CD4-positive, alpha-beta T cell treated with Interferon alpha-2 for 1 hour (primary cell): ENCODE measurements at places on chromosomes 5 and 9.

DNA sequence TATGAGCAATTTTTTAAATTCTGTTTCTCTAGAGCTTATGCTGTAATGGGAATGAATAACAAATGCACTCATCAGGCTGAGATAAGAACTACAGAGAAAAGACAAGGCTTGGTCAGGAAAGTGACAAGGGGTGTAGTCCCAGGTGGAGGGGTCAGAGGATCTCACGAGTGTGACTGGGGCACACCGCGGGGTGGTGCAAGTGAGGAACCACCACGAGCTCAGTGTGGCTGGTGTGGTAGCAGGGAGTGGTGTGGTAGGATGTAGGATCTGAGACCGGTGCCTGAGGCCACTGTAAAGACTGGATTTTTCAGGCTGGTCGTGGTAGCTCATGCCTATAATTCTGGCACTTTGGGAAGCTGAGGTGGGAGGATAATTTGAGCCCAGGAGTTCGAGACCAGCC lies 9.0 kb downstream of the ANXA6 start:
- no peak for DNase-seq

DNA sequence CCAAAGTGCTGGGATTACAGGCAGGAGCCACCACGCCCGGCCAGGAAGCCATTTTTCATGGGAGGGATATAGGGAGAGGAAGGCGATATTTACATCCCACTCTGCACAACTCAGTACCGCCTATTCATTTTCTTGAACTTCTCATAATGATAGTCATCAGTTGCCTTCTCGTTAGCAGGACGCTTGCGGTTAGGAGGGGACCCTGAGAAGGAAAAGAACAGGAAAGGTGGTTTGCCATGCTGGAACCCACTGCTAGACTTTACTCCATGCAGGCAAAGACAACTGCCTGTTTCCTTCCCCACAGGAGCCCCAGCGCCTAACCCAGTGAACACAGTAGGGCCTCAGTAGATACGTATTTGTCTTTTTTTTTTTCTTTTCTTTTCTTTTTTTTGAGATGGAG lies 4.1 kb upstream of the TOR1A start:
- no peak for DNase-seq

DNA sequence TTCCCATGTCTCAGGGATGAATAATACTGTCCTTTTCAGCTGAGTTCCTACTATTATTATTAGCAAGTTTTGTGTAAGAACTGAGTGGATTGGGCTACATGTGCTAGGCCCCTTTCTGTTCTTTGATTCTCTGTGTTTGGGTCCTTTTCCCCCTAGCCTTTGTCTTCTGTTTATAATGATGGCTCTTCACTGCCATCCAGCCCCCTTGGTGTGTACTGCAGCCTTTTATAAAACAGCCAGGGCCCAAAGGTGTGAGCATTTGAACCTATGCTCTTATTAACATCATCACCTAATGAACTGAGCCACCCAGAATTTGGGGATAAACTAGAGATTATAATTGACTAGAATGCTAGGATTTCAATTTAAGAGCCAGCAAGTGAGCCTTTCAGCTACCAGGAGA lies 52.6 kb downstream of the PLAC8L1 start:
- no peak for DNase-seq

DNA sequence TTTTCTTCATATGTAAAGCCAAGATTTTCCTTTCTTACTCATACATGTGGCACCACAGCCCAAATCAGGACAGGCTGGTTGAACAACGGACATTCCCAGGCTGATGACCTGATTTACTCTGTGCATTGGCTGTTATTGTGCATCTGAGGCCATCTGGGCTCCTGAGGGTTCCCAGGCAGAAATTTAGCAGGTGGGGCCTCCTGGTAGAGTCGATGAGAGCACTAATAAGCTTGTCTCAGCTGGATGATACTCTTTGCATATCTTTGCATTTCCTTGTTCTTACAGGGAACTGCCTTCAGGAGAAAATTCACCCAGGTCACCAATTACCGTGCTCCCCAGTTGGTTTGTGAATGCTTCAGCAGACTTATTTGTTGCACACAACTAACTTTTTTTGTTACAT lies 605.1 kb downstream of the ELAVL2 start:
- DNase-seq: no peak

DNA sequence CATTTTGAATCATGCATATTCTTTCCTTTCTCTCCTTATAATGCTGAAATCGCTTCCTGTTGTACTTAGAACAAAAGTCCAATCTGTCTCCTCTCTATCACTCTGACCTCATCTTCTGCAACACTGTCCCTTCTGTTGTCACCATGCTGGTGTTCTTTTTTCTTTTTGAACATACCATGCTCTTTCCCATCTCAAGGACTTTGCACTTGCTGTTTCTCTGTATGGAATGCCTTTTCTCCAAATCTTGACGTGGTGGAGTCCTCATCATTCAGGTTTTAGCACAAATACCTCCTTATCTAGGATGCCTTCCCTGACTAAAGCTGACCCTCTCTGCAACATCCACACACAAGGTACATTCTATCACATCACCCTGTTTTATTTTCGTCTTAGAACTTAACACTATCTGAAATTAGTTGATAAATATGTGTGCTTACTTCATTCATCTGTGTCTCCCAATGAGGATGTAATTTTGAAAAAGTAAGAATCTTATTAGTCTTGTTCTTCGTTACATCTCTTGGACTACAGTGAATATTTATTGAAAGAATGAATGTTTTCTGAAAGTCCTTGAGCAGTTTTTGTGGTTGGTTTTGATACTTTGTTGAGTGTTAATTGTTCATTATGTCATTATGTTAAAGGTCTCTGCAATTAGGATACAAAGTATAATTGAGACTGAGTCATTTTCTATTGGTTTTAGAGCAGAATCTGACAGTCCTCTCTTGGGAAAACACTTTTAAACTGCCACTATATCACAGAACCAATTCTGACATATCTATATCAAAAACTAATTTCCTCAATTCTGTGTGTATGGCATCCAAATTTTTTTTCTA lies 145.3 kb upstream of the RASA1 start:
- no peak for DNase-seq
